ENCODE measurements at places on chromosomes 6 and 20.

GRCh38 chr6:71107911-71108420 is 151.1 kb upstream of the B3GAT2 start:
- DNase-seq: peak; percentile 80

GRCh38 chr6:83605517-83605916 is 93.2 kb downstream of the PRSS35 start:
- no peak for DNase-seq

- no peak for DNase-seq
Measured at GRCh38 chr20:20188647-20189046, 136.3 kb downstream of the CFAP61 start.

DNA sequence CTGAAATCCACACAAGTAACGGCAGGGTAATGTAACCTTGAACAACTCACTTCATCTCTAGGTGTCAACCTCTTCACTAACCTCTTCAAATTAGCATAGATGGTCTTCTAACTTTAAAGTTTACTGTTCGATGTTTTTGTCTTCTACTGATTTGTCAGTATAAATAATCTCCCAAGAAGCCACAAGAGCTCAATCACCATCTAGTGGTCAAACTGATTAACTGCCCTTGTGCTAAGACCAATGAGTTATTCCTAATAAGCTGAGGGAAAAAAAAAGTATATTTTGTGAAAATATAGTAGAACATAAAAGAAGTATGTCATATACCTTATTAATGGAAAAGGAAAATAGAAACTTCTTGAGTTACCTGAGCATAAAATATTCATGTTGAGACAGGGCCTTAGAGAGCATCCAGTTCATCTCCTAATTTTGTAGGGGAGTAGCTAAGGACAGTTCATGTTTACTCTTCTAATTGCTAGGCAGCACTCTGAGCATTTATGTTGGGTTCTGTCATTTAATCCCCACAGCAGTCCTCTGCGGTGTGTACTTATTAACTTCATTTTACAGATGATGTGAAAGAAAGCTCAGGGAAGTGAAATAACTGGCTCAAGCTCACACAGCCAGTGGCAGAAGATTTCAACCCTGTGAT is 317.1 kb downstream of the ESR1 start:
- DNase-seq: peak; percentile 33

DNA sequence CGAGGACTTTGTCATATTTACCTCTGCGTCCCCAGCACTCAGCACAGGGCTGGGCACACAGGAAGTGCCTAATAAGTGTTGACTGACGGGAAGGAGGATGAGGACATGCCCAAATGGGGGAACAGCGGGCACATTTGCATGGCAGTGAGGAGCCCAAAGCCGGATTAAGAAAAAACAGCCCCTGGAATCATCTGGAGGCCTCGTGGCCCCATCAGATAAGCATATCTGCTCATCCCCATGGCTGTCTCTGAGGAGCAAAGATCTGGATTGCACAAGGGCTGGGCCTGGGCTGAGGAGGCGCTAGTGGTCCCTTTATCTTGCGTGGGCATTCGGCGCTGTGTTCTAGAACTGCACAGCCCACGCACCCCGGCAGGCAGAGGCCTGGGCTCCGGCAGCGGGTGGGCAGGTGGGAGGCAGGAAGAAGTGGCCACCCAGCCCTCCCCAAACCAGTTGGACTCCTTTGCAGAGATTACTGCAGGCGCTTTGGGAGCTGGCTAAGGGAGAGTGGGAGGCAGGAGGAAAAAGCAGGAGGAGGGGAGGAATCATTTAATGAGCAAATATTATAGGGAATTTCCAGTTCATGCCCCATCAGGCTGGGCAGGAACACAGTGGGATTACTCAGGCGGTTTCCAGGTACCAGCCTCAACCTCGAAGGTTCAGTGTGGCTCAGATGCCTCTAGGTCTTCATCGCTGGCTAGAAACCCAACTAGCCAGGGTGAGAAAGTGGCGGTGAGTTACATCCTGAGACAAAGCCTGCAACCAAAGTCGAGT is 108.1 kb downstream of the CEBPB start:
- DNase-seq: no peak

- DNase-seq: no peak
Measured at GRCh38 chr6:91299544-91300491, 712.9 kb upstream of the MAP3K7 start.

- DNase-seq: no peak
Measured at GRCh38 chr20:10297223-10297622, 78.6 kb downstream of the SNAP25 start.

DNA sequence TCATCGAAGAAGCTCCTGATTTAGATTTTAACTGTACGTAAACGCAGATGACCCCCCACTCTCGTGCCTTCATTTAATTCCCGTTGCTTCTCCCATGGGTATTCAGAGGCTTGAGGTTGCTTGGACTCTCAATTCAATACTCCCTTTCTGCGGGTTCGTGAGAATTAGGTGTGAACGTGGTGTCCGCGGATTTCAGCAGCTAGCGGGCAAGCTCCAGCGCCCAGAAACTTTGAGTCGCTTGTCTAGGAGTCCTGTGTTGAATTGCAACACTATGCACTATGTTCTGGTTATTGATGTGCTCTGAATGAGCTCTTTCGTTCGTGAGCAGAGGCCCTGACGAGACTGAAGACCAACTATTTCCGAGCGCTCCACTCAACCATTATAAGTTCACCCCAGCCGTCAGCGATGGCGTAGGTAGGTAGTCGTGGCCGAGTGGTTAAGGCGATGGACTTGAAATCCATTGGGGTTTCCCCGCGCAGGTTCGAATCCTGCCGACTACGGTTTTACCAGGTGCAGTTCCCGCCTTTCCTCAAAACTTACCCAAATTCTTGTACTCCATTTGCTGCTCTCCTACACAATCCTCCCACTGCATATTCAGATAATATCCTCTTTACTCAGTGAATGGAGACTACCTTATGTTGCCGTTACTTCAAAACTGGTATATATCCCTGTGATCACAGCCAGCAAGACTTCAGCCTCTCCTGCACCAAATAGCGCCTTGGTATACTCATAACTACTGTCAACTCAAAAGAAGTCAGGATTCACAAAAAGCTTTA is 72.6 kb upstream of the ZNF184 start:
- DNase-seq: no peak

DNA sequence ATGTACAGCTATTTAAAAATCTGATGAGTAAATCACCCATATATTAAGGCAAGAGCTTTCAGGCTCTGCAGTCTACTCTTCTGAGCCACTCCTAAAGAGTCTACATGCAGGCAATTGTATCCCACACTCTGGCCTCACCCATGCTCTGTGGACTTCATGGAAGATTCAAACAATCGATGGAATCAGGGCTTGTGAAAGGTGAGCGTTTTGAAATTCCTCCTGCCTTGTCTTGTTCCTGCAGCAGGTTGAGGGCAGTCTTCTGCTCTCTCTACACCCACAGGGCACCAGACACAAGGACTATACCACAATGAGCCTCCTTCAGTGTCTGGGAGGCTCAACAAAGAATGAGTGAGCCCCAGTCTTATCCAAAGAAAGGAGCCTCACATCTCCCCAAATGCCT is 51.1 kb downstream of the TBC1D7 start:
- no peak for DNase-seq

DNA sequence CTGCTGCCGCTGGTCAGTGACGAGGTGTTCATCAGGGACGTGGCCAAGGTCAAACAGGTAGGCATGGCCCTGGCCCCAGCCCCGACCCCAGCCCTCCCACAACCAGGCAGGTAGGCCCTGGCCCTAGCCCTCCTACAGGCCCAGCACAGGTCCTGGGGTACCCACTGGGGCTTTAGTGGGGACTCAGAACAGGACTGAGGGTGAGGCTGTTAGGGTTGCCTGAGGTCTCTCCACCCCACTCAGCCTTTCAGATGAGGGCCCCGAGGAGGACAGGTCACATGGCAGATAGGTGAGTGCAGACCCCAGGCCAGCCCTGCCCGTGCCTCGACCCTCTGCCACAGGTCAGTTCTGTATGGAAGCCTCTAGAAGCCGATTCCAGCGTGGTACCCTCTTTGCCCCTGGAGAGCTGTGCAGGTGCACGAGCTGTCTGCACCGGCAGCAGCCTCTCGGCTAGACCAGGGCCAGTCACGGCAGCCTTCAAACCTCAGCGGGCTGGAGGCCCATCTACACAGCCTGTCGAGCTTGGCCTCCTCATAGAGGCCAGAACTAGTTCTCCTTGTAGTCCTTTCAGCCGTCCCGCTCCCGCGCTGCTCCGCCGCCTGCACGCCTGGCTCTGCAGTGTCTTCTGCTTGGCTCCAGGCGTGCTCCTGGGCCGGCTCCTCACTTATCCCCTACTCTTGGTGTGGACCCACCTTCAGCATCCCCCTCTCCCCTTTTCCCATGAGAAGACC is 35.5 kb downstream of the PYGB start:
- DNase-seq: no peak

GRCh38 chr6:47235964-47236760 is 73.5 kb downstream of the TNFRSF21 start:
- peak; percentile 81 for DNase-seq

DNA sequence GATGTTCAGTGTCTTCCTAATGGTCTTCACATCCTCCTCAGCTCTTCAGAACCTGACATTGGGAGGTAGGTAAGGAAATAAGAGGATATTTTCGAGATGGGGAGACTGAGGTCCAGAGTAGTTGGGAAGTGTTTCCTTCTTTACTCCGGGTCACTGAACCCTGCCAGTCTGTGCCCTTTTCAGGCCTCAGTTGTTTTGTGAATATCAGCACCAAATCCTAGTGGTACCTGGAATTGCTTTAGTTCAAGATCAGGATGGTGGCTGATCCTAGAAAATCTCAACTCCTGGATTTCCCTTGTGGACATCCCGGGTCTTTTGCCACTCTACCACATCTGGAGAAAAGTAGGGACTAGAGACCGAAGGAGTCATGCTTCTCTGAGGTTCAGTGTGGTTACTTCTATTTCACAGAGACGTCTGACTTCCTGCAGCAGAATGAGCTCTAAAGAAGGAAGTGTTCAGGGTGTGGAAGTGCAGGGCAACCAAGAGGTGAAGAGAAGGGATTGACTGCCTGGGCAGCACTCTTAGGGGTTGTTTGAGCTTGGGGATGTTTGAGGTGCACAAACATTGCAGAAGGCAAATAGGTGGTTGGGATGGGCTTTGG is 995 bp downstream of the STK4 start:
- DNase-seq: no peak

DNA sequence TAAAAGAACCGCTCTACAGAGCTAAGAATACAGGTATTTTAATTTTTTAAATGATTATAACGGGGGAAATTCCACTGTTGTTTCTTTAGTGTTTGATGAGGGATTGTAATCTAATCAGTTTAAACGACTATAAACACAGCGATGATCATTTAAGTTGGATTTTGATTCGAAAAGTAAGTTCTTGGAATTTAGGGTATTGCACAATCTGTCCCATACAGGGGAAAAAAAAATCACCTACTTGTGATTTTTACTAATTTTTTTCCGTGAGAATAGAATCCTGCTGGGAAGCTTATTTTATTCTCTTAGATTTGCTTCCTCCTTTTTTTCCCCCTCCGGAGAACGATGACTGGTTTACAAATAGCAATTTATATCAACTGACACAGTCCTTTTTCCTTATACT is 108.0 kb downstream of the LAMA2 start:
- DNase-seq: no peak

- no peak for DNase-seq
Measured at GRCh38 chr6:836276-836853, 143.4 kb upstream of the EXOC2 start.

- DNase-seq: peak; percentile 30
Measured at GRCh38 chr6:41887331-41887751, 7.8 kb downstream of the USP49 start.

DNA sequence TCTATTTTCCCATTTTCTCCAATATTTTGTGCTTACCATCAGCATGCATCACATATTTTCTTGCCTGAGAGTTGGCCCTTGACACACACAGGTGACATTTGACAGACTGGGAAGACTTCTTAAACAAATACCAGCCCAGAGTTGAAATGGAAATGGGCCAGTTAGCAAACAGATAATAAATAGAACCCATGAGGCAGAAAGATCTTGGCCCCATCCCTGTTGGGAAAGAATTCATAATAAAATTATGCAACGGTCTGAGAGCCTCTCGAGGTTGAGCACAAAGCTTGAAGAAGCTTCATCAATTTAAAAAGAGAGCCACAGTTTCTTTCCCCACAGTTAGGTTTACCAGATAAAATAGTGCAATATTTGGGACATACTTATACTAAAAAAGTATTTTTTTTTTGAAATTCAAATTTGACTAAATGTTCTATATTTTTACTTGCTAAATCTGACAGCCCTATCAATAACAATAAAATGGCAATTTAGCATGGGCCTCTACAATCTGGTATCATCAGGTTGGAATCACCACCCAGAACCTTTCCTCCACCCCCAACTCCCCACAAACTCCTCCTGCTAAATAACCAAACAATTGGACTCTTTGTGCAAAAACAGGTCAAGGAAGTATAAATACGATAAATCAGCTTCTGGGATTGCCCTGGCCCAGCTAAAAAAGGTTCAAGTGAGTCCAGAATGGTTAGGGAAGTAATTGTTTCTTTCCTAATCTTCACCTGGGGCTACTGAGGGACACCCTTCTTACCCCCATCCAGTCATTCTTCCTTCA is 129.8 kb downstream of the CD164 start:
- DNase-seq: no peak

- DNase-seq: no peak
Measured at GRCh38 chr6:81937296-81937937, 184.9 kb upstream of the TENT5A start.

DNA sequence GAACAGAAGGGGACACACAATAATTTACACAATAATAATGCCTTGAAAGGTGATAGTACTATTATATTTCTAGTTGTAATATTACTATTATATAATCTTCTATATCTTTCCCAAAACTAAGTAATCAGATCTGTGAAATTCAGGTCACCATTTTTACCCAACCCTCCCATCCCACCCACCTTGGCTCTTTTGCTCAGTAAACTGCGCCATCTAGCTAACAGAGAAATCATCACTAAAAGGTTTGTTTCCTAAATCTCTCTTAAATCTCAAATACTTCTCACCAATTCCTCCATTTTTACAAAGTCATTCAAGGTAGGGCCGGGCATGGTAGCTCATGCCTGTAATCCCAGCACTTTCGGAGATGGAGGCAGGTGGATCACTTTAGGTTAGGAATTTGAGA is 83.4 kb downstream of the CDK19 start:
- DNase-seq: no peak

DNA sequence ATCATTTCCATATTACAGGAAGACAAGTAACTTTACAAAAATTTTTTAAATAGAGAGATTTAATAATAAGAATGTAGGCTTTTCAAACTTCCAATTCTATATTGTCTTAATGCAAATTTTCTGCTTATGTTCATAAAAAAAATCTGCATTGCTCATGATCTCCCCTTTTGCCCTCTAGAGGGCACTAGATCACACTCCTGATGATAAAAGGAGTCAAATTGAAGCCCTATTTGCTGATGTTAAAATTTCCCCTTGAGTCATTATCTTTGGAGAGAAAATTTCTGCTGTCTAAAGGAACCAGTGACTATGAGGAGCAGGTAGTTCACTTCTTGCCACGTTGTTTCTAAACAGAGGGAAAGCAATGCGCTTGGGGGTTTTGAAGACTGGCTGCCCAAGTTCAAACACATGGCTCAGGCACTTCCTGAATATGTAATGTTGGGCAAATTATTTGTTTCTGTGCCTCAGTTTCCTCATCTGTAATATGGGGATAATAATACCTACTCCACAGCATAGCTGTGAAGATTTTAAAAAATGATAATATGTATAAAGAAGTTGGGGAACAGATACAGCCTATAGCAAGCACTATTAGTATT is 874.2 kb downstream of the TFAP2A start:
- DNase-seq: no peak
